ENCODE measurements at places on chromosomes 4 and X. TPM values are rescaled to one million over a fixed set of nuclear protein-coding genes. Genes with fewer than 3 reads are reported as not detected.

Gene PCDH19
- 2.2 TPM for polyA plus RNA-seq

Gene CT45A8
- polyA plus RNA-seq: not detected

Gene ZNF630
- 5.1 TPM for polyA plus RNA-seq

Gene MAGEA2
- polyA plus RNA-seq: not detected

Gene TBC1D9
- 62.1 TPM for polyA plus RNA-seq
